ENCODE measurements at places on chromosomes 12 and 14.

GRCh38 chr12:47028981-47029708 lies 50.3 kb upstream of the PCED1B start:
- no peak for DNase-seq

GRCh38 chr12:112096070-112096469 lies 12.5 kb downstream of the NAA25 start:
- no peak for DNase-seq

- no peak for DNase-seq
These were observed 750 bp upstream of the DBX2 start for GRCh38 chr12:45051572-45052125.

GRCh38 chr12:98727196-98727595 lies 82.1 kb downstream of the APAF1 start:
- DNase-seq = no peak

GRCh38 chr14:32724867-32725471 lies 213.7 kb upstream of the NPAS3 start:
- DNase-seq = peak; percentile 38

DNA sequence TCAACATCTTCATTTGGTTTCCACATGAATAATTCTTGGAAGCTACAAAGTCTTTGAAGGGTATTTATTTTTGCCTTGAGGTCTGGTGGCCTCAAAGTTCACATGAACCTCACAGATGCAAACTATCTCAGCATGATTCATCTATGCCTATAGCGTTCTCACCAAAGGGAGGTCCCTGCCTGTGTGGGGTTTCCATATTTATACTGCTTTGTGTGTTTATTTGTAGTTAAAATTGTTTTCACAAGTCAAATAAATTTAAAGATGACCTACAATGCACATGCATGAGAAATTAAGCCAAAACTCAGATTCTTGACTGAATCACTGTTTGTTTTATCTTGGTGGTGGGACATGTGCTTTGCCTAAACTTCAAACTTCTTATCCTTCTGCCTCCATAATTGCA lies 176.7 kb downstream of the PPM1H start:
- no peak for DNase-seq

GRCh38 chr14:91580876-91581577 lies 70.9 kb upstream of the PPP4R3A start:
- DNase-seq = no peak

DNA sequence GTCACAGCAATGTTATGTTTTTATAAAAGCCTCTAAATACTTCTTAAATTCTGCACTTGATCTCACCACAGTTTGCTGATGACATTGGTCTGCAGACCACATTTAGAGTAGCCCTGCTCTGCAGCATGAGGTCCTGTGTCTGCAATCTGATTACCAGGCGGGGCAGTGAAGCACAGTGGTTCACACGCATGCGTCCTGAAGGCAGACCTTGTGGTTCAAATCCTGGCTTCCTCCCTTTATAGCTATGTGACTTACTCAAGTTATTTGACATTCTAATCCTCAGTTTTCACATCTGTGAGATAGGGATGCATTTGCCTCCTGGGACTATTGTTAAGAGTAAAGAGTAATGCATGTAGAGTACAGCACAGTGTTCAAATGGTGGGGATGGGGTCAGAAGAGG lies 50.3 kb downstream of the BMAL2 start:
- DNase-seq = no peak

Measured in Ammon's horn (tissue), 1 donor.